ENCODE measurements at places on chromosomes 16 and 17. TPM values are rescaled to one million over a fixed set of nuclear protein-coding genes. Genes with fewer than 3 reads are reported as not detected.

DNA sequence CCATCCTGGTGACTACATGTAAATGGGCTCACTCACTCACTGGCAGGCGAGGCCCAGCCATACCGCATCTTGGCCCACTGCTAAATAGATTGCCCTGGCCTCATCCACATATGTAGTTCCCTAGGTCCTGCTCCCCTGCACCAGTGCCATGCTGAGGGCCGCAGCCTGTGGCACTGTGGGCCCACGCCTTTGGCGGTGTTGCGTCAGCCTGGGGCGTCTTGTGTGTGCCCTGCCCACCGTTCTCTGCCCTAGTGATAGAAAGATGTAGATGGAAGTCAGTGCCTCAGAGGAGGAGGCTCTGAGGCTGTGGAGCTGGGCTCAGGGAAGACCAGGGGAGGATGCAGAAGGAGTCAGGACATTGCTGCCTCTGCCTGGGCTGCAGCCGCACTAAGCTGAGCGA, 18.9 kb downstream of the C17orf75 start:
- no peaks in the 10 kb centered on the region for H3K36me3 ChIP-seq
- no peak for DNase-seq

GRCh38 chr16:73033271-73033998, 14.5 kb downstream of the ZFHX3 start:
- peaks cover 2% of the 10 kb centered on the region for H3K4me1 ChIP-seq
- no peak overlapping the region for H3K27ac ChIP-seq
- H3K27me3 ChIP-seq: peaks cover 43% of the 10 kb centered on the region
- no peaks in the 10 kb centered on the region for H3K36me3 ChIP-seq

GRCh38 chr16:88591577-88592021, 21.4 kb downstream of the ZC3H18 start:
- peaks cover 32% of the 10 kb centered on the region for H3K4me1 ChIP-seq
- no peak overlapping the region for H3K4me3 ChIP-seq
- H3K27me3 ChIP-seq: no peaks in the 10 kb centered on the region
- peak overlapping the region; percentile 72 for H3K27ac ChIP-seq

DNA sequence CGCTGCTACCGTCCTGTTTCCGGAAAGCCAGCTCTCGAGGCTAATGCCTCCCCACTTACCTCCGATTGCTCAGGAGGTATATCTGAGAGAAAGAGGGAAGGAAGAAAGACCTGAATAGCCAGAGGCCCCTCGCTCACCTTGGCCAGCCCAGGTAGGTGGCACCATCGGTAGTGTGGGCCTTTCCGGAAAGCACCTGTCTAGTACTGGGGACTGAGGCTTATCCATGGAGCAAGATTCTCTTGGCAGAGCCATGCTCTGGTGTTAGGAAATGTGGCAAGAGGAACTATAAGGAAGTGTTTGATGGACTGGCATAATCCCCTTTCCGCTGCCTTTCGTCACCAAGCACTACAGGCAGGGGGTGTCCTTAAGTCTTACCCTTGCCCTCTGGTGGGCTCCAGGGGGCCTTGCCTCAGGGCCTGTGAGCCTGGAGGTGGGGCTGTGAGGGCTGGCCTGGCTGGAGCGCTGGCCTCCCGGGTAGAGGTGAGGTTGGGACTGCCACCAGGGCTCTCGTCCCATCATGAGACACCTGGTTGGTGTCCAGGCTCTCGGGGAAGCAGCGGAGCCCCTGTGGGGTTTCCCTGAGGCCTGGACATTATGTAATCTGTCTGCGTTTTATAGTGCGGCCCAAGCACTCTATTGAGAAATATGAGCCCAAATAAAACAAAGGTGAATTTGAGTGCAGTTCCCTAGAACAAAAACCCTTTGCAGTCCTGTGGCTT, 2.9 kb downstream of the CMIP start:
- peaks cover 67% of the 10 kb centered on the region for H3K4me1 ChIP-seq
- DNase-seq: no peak
- peaks cover 16% of the 10 kb centered on the region for H3K36me3 ChIP-seq
- peak overlapping the region; percentile 87 for H3K4me3 ChIP-seq
- peaks cover 11% of the 10 kb centered on the region for H3K27me3 ChIP-seq
- H3K27ac ChIP-seq: peak overlapping the region; percentile 70

DNA sequence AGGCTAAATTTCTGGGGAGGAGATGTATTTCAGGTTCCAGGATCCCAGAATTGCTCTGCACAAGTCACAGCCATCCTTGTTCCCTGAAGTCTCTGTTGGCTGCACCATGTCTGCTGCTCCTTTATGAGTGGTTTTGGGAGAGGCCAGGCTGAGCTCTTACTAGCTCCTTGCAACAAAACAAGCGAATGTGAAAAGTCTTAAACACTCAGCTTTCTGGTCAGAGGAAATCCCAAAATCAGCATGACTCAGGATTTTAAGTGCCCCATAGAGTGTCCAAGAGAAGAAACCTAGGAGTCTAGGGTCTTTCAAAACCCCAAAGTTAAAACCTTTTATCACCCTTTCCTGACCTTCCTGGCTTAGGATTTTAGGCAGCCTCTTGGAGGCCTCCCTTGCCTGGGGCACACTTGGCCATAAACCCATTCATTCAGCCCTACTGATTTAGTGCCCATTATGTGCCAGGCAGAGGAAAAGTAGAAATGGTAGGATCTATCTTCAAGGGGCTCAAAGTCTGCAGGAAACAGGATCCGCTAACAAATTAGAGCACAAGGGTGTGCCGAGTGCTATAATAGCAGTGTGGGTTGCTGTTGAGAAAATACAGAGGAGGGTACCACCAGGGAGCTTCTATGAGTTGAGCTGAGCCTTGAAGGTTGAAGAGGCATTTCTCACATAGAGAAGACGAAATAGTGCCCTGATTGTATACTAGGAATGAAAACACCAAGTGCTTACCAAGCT, 36.9 kb downstream of the SOST start:
- H3K27me3 ChIP-seq: peaks cover 12% of the 10 kb centered on the region
- peak overlapping the region; percentile 85 for H3K27ac ChIP-seq
- no peak for DNase-seq
- peak overlapping the region; percentile 94 for H3K4me3 ChIP-seq
- H3K36me3 ChIP-seq: no peaks in the 10 kb centered on the region

DNA sequence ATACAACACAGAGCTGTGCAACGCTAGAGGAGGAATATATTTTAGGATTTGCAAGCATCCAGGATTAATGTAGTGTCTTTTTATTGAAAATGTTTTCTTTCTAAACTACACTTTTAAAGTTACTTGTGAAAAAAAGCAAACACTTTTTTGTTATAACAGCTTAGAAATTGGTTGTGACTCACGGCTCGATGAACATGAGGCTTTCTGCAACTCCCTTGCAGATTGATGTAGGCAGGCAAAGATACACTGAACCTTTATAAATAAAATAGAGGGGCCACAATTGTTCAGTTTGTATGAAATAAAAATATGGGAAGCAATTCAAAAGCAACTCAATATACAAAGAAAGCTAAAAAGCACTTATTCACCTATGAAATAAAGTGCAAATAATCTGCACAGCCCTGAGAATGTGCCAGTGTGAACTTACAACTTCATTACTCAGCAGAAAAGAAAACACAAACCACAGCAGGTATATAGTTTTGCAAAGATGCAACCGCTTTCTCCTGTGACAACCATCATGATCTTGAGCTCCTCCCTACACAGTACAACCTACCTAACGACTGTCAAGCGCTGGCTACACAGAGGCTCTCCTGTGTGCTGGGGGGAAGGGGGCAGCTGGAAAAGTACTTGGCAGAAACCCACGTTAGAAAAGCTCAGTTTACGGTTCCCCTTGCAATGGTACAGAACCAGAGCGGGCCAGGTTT, 948 bp downstream of the LUC7L start:
- DNase-seq: no peak
- H3K4me1 ChIP-seq: peaks cover 21% of the 10 kb centered on the region
- H3K4me3 ChIP-seq: peak overlapping the region; percentile 92
- no peaks in the 10 kb centered on the region for H3K27me3 ChIP-seq
- peaks cover 38% of the 10 kb centered on the region for H3K36me3 ChIP-seq
- H3K27ac ChIP-seq: peak overlapping the region; percentile 94

ORMDL3 gene
- total RNA-seq: 65.7 TPM

- no peak for DNase-seq
- H3K27ac ChIP-seq: no peak overlapping the region
- no peaks in the 10 kb centered on the region for H3K4me1 ChIP-seq
- no peaks in the 10 kb centered on the region for H3K36me3 ChIP-seq
Measured at GRCh38 chr16:27739606-27740357, 189.8 kb downstream of the KATNIP start.

- no peaks in the 10 kb centered on the region for H3K27me3 ChIP-seq
- no peaks in the 10 kb centered on the region for H3K36me3 ChIP-seq
- DNase-seq: no peak
- H3K27ac ChIP-seq: no peak overlapping the region
- no peaks in the 10 kb centered on the region for H3K4me1 ChIP-seq
Measured at GRCh38 chr16:66020642-66021041, 345.8 kb upstream of the CDH5 start.

GRCh38 chr17:15076991-15077663, 188.0 kb downstream of the PMP22 start:
- no peaks in the 10 kb centered on the region for H3K4me1 ChIP-seq
- no peak for DNase-seq
- no peak overlapping the region for H3K4me3 ChIP-seq
- no peak overlapping the region for H3K27ac ChIP-seq
- no peaks in the 10 kb centered on the region for H3K27me3 ChIP-seq
- H3K36me3 ChIP-seq: no peaks in the 10 kb centered on the region

DNA sequence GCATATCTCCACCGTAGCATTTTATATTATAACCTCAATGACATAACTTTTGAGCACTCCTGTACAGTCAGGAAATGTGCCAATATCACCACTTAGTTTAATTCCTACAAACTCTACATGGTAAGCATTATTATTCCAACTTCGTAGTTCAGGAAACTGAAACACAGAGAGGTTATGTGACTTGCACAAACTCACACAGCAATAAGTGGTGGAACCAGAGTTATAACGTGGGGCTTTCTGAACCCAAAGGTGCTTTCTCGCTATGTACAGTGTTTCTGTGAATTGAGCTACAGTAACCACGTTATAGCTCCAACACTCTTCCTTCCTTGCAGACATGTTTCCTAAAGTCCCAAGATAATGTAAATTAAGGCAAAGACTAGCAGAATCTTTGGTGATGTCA, 330.2 kb downstream of the GRIN2A start:
- no peaks in the 10 kb centered on the region for H3K4me1 ChIP-seq
- no peak overlapping the region for H3K4me3 ChIP-seq
- no peaks in the 10 kb centered on the region for H3K27me3 ChIP-seq
- no peaks in the 10 kb centered on the region for H3K36me3 ChIP-seq
- DNase-seq: no peak
- no peak overlapping the region for H3K27ac ChIP-seq

DNA sequence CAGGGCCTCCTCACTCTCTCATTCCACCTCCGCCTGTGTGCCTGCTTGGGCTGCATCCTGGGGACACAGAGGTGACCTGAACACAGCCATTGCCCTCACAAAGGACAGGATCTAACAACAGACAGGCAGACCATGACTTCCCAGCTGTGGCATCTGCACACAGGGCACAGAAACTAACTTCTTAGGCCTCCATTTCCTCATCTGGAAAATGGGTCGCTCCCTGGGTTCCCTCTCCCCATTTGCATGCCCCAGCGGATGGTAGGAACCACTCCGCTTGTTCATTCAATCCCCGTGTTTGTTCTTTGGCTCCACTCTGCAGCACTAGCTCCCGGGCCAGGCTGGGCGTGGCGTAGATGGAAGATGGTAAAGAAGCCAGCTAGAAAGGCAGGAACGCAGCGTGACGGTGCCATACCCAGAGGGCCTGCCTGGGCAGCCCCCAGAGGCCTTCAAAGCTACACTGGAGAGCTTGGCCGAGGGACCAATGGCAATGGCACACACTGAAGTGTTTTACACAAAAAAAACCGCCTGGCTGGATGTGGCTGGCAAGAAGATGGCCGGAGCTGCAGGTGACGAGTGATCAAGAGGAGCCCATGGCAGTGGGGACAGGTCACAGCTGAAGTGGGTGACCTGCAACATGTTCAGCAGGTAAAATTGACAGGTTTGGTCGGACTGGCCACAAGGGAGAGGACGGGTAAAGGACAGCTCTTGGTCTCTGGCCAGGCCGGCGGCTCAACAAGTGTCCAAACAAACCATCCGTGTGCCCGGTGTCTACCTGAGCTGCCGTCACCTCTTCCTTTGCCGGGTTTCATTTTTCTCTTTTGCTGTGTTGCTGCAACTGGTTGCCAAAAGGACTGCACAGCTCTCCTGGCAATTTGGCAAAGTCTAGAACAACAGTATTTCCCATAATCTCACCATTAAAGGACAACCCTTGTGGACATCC, 66.9 kb downstream of the SOCS1 start:
- no peaks in the 10 kb centered on the region for H3K27me3 ChIP-seq
- no peak for DNase-seq
- H3K4me3 ChIP-seq: no peak overlapping the region
- H3K36me3 ChIP-seq: peaks cover 2% of the 10 kb centered on the region
- H3K27ac ChIP-seq: peak overlapping the region; percentile 77

- H3K36me3 ChIP-seq: peaks cover 18% of the 10 kb centered on the region
- H3K27ac ChIP-seq: peak overlapping the region; percentile 45
- no peak for DNase-seq
- no peaks in the 10 kb centered on the region for H3K27me3 ChIP-seq
- H3K4me1 ChIP-seq: peaks cover 11% of the 10 kb centered on the region
Measured at GRCh38 chr16:740459-740763, 386 bp downstream of the CIAO3 start.

KRTAP4-4 gene
- not detected for total RNA-seq

GRCh38 chr16:87447323-87447722, 45.5 kb downstream of the ZCCHC14 start:
- peaks cover 20% of the 10 kb centered on the region for H3K36me3 ChIP-seq
- DNase-seq: no peak
- no peak overlapping the region for H3K27ac ChIP-seq
- no peaks in the 10 kb centered on the region for H3K27me3 ChIP-seq

TIMP2 gene
- 0.54 TPM for total RNA-seq

GRCh38 chr17:8151641-8152111, 528 bp downstream of the PER1 start:
- peaks cover 31% of the 10 kb centered on the region for H3K36me3 ChIP-seq
- peak; percentile 82 for DNase-seq
- H3K27ac ChIP-seq: no peak overlapping the region

GRCh38 chr16:10558746-10559641, 21.4 kb downstream of the EMP2 start:
- H3K4me3 ChIP-seq: no peak overlapping the region
- DNase-seq: no peak
- H3K27ac ChIP-seq: no peak overlapping the region
- H3K27me3 ChIP-seq: peaks cover 4% of the 10 kb centered on the region

GRCh38 chr17:8290043-8290442, 1.6 kb downstream of the RANGRF start:
- peak overlapping the region; percentile 99 for H3K4me3 ChIP-seq
- no peak for DNase-seq
- H3K27me3 ChIP-seq: no peaks in the 10 kb centered on the region

DNA sequence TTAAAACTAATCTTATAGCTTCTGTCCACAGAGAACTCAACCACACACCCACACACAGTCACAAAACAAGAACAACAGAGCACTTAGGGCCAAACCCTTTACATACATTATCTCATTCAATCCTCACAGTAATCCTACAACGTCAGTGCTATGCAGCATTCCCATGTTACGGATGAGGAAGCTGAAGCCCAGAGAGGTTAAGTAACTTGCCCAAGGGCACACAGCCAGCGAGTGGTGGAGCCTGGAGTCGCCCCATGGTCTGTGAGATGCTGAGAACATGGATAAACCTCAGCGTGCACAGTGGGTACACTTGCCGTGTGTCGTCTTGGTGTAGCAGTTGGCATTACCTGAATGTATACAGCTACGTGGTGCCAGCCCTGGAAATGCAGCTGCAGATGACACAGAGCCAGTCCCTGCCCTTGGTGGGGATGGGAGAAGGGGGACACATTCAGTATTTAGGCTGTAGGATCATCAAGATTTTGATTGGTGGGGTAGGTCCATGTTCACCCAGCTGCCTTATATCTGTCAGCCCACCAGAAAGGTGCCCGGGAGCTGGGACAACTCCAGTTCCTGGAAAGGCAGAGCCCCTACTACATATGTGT, 177.0 kb downstream of the IRF8 start:
- no peaks in the 10 kb centered on the region for H3K4me1 ChIP-seq
- DNase-seq: no peak
- peaks cover 7% of the 10 kb centered on the region for H3K27me3 ChIP-seq
- no peak overlapping the region for H3K27ac ChIP-seq
- no peaks in the 10 kb centered on the region for H3K36me3 ChIP-seq
